Mammary microvascular endothelial cell (primary cell): ENCODE measurements at places on chromosomes 7 and 10. TPM values are rescaled to one million over a fixed set of nuclear protein-coding genes. Genes with fewer than 3 reads are reported as not detected.

CYP2E1 gene
- total RNA-seq, result under 0.01 and 0.10 TPM in 2 replicates

EN2 gene
- total RNA-seq, result not detected in 2 replicates

ARHGEF5 gene
- total RNA-seq, result 0.53 and 0.54 TPM in 2 replicates

TNRC18 gene
- total RNA-seq, result 26.7 and 37.2 TPM in 2 replicates

ZNF479 gene
- total RNA-seq, result not detected in 2 replicates

EPHB4 gene
- total RNA-seq, result 141 and 146 TPM in 2 replicates

CHCHD2 gene
- 591 and 593 TPM in 2 replicates for total RNA-seq

PPP1R3A gene
- not detected in 2 replicates for total RNA-seq

ITGB8 gene
- total RNA-seq, result 0.34 and 0.67 TPM in 2 replicates

CEP55 gene
- total RNA-seq, result 83.6 and 85.5 TPM in 2 replicates

VWDE gene
- not detected in 2 replicates for total RNA-seq

DMBT1 gene
- not detected in 2 replicates for total RNA-seq

DDC gene
- not detected in 2 replicates for total RNA-seq

ESYT2 gene
- 49.9 and 54.3 TPM in 2 replicates for total RNA-seq

SLC35G1 gene
- total RNA-seq, result 2.9 and 4.9 TPM in 2 replicates

OPALIN gene
- total RNA-seq, result not detected in 2 replicates

TRIM50 gene
- not detected in 2 replicates for total RNA-seq

MBL2 gene
- total RNA-seq, result not detected in 2 replicates

INSYN2A gene
- total RNA-seq, result 0.05 and 0.07 TPM in 2 replicates

ARHGEF35 gene
- total RNA-seq, result 0.69 and 0.73 TPM in 2 replicates

SYPL1 gene
- total RNA-seq, result 57.7 and 59.5 TPM in 2 replicates

CCL26 gene
- not detected in 2 replicates for total RNA-seq

SUGCT gene
- total RNA-seq, result 1.6 TPM in 1 of 2 replicates, not detected in the other
